ENCODE measurements at places on chromosomes 1 and 21. TPM values are rescaled to one million over a fixed set of nuclear protein-coding genes. Genes with fewer than 3 reads are reported as not detected.

DNA sequence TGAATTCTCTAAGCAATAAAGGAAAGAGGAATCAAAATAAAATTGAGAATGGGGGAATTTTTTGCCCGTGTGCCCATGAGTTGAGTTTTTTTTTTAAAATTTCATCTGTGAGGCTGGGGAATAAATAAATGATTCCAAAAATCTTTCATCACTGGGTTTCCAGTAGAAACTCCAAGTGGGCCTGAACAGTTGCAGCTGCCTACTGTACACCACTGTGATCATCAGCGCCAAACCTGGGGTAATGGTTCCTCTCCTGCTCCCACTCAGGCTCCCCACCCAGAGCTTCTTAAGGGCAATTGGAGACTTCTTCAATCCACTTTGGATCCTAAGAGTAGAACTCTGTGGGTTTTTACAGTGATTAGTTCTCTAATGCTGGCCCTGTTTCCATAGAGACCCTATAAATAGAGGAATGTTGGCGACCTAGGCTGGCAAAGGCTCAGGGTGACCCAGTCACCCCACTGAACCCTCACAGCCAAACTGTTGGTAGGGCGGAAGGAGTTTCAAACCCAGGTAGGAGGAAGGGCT, 9.3 kb downstream of the TMCC2 start:
- no peaks in the 10 kb centered on the region for H3K36me3 ChIP-seq
- no peak overlapping the region for H3K4me3 ChIP-seq
- DNase-seq, result no peak
- H3K27me3 ChIP-seq, result peaks cover 1% of the 10 kb centered on the region
- H3K27ac ChIP-seq, result no peak overlapping the region

- peaks cover 10% of the 10 kb centered on the region for H3K36me3 ChIP-seq
- DNase-seq, result no peak
- H3K4me1 ChIP-seq, result peaks cover 4% of the 10 kb centered on the region
Observed at GRCh38 chr1:17655922-17656321, 99.2 kb upstream of the ACTL8 start.

DNA sequence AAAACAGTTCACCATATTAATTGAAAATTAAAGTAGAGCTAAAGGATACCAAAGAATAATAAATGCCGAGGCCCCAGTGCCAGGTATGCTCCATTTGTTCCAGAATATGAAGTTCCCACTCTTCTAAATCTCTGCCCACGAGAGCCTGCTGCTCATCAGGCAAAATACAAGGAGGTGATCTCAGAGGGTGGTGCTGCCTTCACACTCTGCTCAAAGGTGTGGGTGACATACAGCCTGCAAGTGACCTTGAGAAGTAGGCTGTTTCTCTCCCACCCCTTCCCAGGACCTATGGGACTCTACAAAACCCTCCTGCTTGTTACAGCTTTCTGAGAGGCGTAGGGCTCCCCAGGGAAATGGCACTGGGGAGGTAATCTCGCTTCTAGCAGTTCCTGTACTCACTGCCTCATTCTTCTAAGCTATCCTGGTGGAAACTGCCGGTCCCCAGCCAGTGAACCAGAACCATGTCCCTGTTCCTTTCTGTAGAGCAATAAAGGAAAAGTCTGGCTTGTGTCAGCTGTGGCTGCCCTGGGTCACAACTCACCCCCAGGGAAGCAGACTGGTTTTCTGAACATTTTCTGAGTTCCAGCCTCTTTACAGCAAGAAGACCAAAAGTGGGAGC, 26.9 kb upstream of the DPT start:
- H3K4me1 ChIP-seq, result no peaks in the 10 kb centered on the region
- H3K36me3 ChIP-seq, result no peaks in the 10 kb centered on the region
- DNase-seq, result no peak

- no peaks in the 10 kb centered on the region for H3K36me3 ChIP-seq
- peaks cover 1% of the 10 kb centered on the region for H3K27me3 ChIP-seq
- no peaks in the 10 kb centered on the region for H3K4me1 ChIP-seq
- no peak for DNase-seq
- no peak overlapping the region for H3K27ac ChIP-seq
- H3K4me3 ChIP-seq, result no peak overlapping the region
Observed at GRCh38 chr1:38546636-38547035, 312.9 kb downstream of the RRAGC start.

DNA sequence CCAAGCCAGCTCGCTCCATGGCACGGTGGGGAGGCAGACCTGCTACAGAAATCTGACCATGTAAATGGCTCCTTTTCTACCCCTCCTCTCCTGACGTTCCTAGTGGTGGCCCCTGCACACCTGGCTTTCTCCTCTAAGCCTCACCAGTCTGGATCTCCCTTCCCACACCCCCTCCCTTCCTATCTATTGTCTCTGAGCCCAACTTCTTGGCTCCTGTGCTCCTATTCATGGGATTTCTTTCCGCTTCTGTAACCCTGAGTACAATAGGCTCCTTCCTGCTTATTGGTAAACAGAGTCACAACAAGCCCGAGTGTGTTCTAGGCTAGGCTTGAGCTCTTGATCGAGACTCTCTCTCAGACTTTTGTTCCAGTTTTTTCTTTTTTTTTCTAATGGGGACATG, 17.6 kb downstream of the OPTC start:
- peaks cover 78% of the 10 kb centered on the region for H3K4me1 ChIP-seq
- H3K4me3 ChIP-seq, result no peak overlapping the region
- peak overlapping the region; percentile 100 for H3K27ac ChIP-seq
- peaks cover 1% of the 10 kb centered on the region for H3K27me3 ChIP-seq

GRCh38 chr1:161872506-161872905, 106.4 kb downstream of the ATF6 start:
- DNase-seq, result no peak
- peaks cover 9% of the 10 kb centered on the region for H3K4me1 ChIP-seq
- H3K4me3 ChIP-seq, result no peak overlapping the region
- no peak overlapping the region for H3K27ac ChIP-seq
- H3K36me3 ChIP-seq, result no peaks in the 10 kb centered on the region

DNA sequence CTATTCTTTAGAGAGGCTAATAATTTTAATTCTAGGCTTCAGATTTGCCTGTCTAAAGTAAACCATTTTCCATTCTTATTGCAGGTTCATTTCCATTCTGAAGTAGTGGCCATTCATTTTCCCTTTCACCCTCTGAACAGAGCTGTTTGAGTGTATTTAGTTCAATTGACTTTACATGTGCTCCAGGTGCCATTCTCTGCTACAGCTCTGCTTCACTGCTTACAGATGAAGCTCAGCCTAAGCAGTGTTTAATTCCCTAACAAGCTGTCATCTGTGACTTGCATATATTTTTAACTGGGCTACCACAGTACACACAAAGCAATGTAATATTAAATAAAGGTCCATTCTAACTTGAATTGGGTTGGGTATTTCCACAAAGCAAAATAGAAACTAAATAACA, 1031.6 kb downstream of the KCNT2 start:
- DNase-seq, result no peak
- peaks cover 12% of the 10 kb centered on the region for H3K36me3 ChIP-seq
- peaks cover 29% of the 10 kb centered on the region for H3K4me1 ChIP-seq
- H3K27ac ChIP-seq, result no peak overlapping the region
- H3K27me3 ChIP-seq, result no peaks in the 10 kb centered on the region

DNA sequence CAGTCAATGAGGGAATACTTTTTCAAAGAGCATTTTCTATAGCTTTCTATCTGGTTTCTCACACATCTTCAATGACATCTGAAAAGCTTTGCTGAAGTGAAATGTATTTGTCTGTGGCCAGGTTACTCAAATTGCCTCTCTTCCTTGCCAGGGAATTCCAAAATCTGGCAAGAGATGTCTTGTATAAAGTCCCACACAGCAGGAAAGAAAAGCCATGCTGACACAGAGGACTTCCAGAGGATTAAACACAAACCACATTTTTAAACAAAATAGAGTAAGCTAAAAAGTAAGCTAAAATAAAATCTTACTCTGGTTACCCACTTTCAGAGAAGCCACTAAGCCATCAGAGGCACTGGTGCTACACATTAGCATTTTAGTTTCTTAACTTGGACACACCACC, 93.1 kb upstream of the BCAR3 start:
- peaks cover 8% of the 10 kb centered on the region for H3K27me3 ChIP-seq
- H3K27ac ChIP-seq, result no peak overlapping the region
- peaks cover 27% of the 10 kb centered on the region for H3K4me1 ChIP-seq
- H3K4me3 ChIP-seq, result no peak overlapping the region
- no peak for DNase-seq

DNA sequence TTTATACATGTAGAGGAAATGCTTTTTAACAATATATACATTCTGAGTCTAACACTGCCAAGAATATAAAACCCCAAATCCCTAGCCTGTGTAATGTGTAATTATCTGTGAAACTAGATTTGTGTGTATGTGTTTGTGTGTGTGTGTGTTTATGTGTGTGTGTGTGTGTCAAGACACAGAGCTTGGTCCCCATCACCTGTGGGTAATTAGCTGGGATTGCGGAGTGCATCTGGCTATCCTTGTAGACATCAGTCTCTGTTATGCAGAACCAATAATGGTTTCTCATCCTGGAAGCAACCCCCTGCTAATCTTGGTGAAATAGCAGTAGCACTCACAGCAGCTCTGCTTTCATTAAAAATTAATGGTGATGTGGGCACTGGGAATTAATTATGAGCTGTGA, 26.3 kb upstream of the ST6GALNAC3 start:
- H3K4me3 ChIP-seq, result no peak overlapping the region
- H3K4me1 ChIP-seq, result peaks cover 6% of the 10 kb centered on the region
- H3K36me3 ChIP-seq, result no peaks in the 10 kb centered on the region
- peaks cover 4% of the 10 kb centered on the region for H3K27me3 ChIP-seq
- no peak for DNase-seq

- H3K4me1 ChIP-seq, result peaks cover 34% of the 10 kb centered on the region
- peak overlapping the region; percentile 70 for H3K27ac ChIP-seq
- peaks cover 3% of the 10 kb centered on the region for H3K27me3 ChIP-seq
- peak overlapping the region; percentile 76 for H3K4me3 ChIP-seq
- no peak for DNase-seq
Observed at GRCh38 chr1:150273311-150273710, 721 bp downstream of the C1orf54 start.

Gene ERG
- not detected for total RNA-seq

Gene ZNF436
- total RNA-seq, result 8.9 TPM

Gene KPRP
- not detected for total RNA-seq

Gene FRRS1
- total RNA-seq, result 0.66 TPM

Gene ASPM
- 17.9 TPM for total RNA-seq

Gene HLX
- 11.4 TPM for total RNA-seq

Gene SLAMF1
- total RNA-seq, result not detected
